NCI-H748 treated with DMSO at 0.1 percent for 48 hours (cell line): ENCODE measurements at places on chromosomes 7 and 10.

DNA sequence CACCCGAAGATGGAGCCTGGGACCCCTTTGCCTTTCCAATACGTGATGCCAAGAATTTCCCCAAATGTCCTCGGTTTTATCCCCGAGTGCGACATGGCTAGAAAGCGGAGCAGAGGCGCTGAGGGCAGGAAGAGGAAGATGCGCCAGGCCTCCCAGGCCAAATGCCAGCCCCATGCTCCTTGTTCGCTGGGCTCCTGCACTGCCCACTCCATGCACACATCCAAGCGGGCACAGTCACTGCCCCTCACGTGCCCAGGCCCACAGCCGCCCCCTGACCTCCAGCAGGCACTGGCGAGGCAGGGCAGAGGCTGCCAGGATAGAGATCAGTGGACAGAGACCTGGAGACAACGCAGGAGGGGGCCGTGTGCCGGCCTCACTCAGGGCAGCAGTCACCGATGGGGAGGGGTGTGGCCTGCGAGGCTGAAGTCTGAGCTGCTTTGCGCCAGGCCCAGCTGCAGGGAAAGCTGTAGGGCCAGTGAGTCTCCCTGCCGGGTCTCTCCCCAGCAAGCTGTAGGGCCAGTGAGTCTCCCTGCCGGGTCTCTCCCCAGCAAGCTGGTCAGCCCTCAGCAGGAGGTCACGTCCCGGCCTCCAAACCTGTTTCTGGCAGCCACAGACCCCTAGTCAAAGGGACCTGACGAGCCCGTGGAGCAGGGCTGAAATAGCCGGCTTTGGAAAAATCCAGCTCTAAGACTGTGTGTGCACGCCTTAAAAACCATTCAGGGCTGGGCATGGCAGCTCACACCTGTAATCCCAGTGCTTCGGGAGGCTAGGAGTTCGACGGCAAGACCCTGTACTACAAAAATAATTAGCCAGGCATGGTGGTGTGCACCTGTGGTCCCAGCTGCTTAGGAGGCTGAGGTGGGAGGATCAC, 100.6 kb upstream of the DIP2C start:
- DNase-seq: no peak

- DNase-seq: peak; percentile 75
Measured at GRCh38 chr7:51430480-51431086, 114.0 kb upstream of the COBL start.

DNA sequence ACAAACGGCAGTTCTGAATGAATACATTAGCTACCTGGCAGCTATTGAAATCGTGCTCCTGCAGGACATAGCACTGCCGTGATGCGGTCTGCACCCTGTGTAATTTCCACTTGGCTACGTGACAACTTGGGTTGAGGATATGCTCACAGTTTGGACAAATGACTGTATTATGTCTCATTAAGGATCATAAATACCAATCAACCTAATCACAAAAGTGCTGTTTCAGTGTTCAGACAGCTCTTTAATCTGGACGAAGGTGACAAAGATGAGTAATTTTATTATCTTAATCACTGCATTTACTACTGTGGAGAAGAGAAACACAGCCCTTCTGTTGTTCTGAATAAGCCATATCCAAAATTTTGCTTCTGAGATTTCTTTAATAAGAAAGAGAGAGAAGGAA, 210.8 kb upstream of the PFKP start:
- peak; percentile 3 for DNase-seq

- DNase-seq: no peak
Measured at GRCh38 chr10:113961182-113962031, 82.3 kb upstream of the ADRB1 start.

DNA sequence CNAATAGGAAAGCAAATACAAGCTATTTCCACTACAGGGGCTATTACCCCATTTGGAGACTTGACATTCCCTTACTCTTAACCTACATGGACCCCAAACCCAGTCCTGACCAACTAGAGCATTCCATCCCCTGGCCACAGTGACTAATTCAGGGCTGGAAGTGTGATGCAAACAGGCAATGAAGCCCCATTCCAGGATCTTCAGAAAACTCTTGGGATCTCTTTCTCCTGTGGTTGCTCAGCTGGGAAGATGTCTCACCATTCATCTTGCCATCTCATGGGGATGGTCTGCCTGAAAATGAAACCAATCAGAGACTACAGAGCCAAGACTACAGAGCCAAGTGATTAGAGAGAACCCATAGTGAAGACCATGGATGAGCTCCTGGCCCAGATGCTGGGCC, 206.2 kb downstream of the ZNF365 start:
- no peak for DNase-seq

DNA sequence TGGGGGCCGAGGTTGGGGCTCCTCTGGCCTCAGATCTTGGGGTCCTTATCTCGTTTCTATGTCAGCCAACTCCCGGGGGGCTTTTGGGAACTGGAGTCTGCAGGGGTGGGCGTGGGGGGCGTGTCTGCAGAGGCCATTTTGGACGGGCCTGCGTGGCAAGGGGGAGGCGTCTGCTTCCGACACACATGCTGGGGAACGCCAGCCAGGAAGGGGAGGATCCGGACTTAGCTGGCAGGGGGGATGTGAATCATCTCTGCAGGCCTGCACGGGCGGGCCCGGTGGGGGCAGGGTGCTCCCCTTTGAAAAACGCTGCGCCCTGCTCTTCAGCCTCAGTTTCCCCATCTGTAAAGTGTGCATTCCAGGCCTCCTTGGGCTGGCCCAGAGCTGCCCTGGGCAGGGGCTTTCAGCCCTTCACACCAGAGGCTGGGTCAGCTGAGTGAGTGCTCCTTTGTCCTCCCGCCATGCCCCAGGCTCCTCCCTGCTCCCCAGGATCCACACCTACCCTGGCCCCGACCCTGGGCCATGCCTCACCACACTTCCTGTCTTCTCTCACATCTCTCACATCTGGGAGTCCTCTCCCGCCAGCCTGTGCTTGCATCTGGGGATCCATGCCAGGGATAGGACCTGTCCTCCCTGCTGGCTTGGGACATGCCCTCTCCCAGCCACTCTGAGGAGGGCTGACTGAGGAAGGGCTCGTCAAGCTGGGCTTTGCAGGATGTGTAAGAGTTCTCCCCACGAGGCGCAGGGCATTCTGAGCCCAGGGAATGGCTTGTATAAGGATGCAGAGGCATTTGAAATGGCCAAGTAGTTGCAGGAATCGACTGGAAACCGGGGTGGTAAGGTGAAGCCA, 172.6 kb upstream of the TNRC18 start:
- DNase-seq: no peak

- no peak for DNase-seq
Measured at GRCh38 chr10:77380723-77381122, 256.9 kb downstream of the KCNMA1 start.

- DNase-seq: peak; percentile 61
Measured at GRCh38 chr7:140653319-140654108, 12.9 kb upstream of the DENND2A start.

- no peak for DNase-seq
Measured at GRCh38 chr10:19245889-19246752, 197.5 kb downstream of the MALRD1 start.

DNA sequence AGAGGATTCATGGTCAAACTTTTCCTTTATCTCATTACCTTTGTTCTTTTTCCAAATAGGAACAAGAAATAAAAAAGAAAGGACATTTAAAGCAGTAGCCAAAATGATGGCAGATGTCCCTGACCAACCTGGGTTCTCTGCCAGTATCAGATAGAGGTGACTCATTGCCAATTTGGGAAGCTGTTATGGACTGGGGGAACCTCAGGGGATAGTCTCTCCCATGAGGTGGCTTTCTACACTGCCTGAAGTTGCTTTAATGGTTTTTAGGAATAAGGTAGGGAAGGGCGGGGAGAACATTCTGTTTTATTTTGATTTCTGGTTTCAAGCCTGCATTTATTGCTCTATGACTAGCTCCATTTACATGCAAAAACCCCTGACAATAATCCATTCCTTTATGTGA, 457.9 kb upstream of the TPK1 start:
- DNase-seq: no peak

DNA sequence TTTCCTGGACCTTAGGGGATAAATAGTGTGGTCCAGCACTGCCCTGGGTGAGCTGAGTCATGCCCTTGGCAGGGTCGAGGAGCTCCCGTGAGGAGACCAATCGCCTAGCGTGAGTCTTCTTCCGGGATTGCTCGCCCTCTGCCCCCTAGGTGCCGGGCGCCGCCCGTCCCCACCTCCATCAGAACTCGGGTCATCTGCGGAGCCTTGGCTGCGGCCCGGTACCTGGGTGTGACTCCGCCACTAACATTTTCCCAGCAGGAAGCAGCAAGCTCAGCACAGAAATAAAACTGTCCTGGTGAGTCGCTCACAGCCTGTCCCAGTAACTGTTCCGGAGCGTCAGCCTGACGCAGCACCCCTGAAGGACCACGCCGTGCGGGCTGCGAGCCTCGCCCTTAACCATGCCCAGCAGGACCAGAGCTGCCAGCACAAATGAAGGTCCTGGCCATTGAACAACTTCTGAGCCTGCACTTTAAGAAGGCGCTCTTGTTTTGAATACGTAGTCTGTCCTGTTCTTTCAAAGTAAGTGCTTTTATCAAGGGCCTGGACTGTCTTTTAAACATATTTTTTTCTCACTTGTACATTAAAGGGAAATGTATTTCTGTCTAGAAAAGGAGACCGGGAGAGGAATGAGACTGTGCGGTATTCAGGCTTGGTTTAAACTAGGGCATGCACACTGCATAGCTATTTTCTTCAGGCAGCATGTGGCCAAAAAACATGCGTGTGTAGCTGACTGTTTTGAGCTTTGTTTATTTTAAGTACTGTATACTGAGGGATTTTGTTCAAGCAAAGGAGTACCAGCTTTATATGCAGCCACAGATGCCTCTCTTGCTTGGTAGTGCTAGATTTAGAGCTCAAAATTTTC, 136.7 kb downstream of the HECW1 start:
- no peak for DNase-seq

GRCh38 chr10:60175441-60175971, 214.2 kb downstream of the ANK3 start:
- DNase-seq: no peak
